ENCODE measurements at places on chromosomes 4 and X.

GRCh38 chr4:42671431-42672194 is 14.7 kb upstream of the ATP8A1 start:
- no peak for DNase-seq

- no peak for DNase-seq
Observed at GRCh38 chr4:96162636-96163035, 322.7 kb downstream of the PDHA2 start.

GRCh38 chrX:136572030-136572429 is 40.0 kb downstream of the VGLL1 start:
- no peak for DNase-seq

- DNase-seq: no peak
Observed at GRCh38 chr4:145451895-145452294, 29.8 kb upstream of the SMAD1 start.

DNA sequence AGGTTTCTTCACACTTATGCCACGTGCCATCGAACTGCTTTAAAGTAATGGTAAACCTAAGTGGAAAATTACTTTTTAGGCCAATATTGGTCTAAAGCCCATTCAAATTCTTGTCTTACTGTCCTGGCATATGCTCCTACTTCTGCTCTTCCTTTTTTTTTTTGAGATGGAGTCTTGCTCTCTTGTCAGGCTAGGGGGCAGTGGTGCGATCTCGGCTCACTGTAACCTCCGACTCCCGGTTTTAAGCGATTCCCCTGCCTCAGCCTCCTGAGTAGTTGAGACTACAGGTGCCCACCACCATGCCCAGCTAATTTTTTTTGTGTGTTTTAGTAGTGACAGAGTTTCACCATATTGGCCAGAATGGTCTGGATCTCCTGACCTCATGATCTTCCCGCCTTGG is 129.0 kb upstream of the TECRL start:
- DNase-seq: no peak

- DNase-seq: no peak
Observed at GRCh38 chr4:39559626-39560025, 32.4 kb upstream of the UGDH start.

DNA sequence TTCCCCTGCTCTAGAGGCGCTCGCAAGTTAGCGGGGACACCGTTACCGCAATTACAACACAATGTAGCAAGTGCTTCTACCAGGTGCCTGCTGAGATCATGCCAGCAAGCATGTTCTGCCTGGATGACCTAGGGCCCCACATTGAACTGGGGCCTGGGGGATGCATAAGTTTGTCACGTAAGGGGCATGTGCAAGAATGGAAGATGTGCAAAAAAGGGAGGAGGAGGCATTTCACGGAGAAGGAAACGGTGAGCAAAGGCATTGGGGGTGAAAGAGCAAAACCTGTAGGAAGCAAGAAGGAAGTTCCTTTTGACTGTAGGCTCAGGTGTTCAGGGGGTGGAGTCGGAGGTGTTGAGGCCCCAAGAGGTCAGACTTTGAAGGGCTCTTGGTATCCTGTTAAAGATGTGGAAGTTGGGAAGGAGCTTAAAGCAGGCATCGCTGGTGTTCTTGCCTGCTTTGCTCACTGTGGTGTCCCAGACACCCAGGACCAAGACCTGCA is 602 bp upstream of the SCARB2 start:
- no peak for DNase-seq

GRCh38 chr4:14871676-14872430 is 130.4 kb upstream of the CPEB2 start:
- peak; percentile 23 for DNase-seq

DNA sequence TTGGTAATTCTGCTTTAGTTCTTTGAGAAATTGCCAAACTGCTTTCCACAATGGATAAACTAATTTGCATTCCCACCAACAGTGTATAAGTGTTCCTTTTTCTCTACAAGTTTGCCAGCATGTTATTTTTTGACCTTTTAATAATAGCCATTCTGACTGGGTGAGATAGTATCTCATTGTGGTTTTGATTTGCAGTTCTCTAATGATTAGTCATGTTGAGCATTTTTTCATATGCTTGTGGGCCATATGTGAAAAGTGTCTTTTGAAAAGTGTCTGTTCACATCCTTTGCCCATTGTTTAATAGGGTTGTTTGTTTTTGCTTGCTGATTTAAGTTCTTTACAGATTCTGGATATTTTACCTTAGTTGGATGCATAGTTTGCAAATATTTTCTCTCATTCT is 25.9 kb downstream of the ENPEP start:
- DNase-seq: no peak

- no peak for DNase-seq
Observed at GRCh38 chrX:275967-276580, 5.1 kb upstream of the PLCXD1 start.

DNA sequence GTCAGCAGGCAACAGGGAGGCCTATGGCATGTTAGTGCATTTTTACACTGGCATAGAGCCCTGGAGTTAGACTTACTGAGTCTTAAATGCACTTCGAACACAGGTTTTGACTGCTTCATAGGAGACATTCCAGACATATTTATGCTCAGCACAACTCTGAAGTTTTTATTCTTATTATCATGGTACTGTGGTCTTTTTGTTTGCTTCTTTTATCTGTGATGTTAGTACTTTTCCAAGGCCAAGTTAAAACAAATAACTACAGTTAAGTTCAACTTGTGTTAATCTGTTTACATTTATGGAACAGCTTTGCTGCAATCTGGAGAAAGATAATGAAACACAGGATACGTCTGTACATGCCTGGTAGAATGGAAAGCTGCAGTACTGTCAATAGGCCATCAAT is 76.5 kb downstream of the COL4A5 start:
- DNase-seq: no peak

GRCh38 chr4:149645790-149646189 is 169.9 kb downstream of the IQCM start:
- DNase-seq: no peak

DNA sequence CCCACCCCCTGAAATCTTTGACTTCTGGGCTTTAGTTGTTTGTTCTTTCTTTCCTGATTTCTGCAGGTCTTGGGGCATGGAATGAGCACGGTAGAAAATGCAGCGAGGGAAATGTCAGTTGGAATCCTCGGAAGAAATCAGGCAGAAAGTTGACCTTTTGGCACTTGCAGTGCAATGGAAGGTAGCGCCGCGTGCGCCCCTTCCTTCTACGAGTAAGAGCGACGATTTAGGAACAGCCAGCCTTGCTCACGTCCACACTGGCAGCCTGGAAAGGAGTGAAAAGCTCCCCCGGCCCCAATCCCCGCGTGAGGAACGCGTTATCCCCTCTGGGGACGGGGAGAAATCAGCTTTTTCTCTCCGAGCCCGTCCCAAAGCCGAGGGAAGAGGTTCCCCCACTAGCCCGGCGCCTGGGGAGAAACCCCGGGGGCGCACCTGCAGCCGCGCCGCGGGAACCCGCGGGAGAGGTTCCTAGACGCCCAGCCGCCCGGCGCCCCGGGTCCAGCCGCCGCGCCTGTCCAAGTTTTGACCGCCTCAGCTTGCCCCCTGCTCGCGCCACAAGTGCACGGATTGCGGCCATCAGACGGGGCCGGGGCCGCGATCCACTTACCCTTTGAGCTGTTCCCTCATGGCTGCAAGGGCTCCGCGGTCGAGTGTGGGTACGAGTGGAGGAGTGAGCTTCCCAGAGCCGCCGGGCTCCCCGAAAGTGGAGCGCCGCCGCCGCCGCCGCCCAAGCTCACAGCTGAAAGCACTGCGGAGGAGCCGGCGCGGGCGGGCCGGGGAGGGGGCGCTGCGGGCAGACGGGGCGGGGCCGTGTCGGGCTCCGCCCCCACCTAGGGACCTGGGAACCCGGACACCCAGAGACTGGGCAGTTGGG is 194.6 kb upstream of the FTHL17 start:
- DNase-seq: no peak

DNA sequence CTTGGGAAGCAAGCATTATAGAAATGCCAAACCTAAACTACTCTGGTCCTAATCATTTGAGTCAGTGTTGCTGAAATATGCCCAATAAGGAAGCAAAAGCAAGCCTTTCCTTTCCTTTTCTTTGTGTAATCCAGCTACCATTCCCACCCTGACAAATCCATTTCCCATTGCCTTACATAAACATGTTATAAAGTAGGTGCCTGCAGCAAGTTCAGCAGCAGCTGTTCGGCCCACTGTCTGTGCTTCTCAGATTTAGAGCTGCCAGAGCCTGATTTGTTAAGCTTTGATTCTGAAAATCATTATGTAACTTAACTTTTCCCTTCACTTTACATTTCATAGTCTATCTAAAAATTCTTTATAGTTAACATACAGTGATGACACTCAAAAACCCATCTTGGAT is 148.6 kb downstream of the EPHA5 start:
- no peak for DNase-seq

GRCh38 chr4:154614306-154614705 is 1.9 kb upstream of the FGG start:
- no peak for DNase-seq

DNA sequence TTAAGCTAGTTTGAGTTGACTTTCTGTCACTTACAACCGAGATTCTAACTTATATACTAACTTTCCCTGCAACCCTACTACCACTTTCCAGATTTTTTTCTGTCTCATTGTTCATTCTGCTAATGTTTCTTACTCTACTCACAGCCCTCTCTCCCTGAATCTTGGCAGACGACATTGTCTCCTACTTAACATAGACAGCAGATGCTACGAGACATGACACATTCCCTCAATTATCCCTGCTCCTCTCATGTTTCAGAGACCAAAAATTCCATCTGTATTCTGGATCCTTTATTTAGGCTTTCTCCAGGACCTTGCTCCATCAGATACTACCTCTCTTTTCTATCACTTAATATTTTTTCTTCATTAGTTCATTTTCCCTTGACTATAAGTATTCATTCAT is 379.1 kb upstream of the TEX13C start:
- no peak for DNase-seq

DNA sequence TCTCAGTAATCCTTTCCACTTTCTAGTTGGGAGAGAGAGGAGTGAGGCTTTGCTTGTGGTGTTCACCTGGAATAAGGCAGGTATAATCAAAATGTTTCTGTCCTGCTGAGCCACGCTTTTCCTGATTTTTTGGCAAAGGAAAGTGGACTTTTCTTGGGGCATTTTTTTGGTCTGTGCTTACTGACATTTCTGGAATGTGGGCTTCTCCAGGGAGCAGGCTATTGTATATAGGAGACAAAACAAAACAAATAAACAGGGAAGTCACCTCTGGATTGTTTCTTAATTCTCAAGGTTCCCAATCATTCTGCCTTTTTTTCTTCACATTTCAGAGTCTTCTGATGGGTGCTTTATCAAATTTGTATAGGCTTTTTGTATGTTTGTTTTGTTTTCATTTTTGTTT is 25.7 kb upstream of the RP2 start:
- no peak for DNase-seq

GRCh38 chr4:176981074-176981473 is 188.4 kb upstream of the VEGFC start:
- no peak for DNase-seq

GRCh38 chr4:187687697-187688096 is 307.9 kb upstream of the ZFP42 start:
- no peak for DNase-seq

GRCh38 chr4:54645830-54646229 is 11.9 kb upstream of the KIT start:
- DNase-seq: no peak

- DNase-seq: no peak
Observed at GRCh38 chr4:72507167-72507566, 61.9 kb downstream of the ADAMTS3 start.

GRCh38 chrX:39421006-39421405 is 619.7 kb downstream of the MID1IP1 start:
- DNase-seq: no peak

DNA sequence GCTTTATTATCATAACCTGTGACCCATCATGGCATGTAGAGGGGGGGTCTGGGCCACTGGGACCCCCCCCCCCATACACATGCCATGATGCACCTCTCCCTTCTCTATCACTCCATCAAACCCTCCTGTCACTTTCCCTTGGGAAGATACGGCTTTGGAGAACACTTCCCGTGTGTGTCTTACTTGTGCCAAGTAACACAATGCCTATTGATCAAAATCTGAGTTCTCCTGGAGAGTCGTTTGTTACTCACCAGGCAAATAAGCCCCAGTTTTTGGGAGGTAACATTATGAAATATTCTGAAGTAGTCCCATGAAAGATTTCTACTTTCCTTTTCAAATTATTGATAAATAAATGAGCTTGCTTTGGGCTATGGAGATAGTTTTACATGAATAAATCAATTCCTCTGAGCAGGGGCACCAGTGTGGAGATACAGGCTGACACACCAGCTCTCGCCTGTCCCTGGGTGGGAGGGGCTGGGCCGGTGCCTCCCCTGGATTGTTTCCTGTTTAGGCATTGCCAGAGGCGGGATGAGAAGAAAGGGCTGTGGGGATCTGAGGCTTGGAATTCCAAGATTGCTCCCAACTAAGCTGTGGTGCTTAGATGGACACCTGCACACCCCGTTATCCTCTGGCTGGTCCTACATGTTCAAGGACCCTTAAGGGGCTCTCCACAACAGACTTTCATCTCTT is 63.2 kb upstream of the WWC2 start:
- no peak for DNase-seq

- DNase-seq: no peak
Observed at GRCh38 chr4:157076578-157076947, 613 bp downstream of the GLRB start.

- DNase-seq: no peak
Observed at GRCh38 chr4:186765673-186766546, 42.3 kb upstream of the FAT1 start.

- no peak for DNase-seq
Observed at GRCh38 chr4:176011529-176011928, 54.1 kb upstream of the WDR17 start.

DNA sequence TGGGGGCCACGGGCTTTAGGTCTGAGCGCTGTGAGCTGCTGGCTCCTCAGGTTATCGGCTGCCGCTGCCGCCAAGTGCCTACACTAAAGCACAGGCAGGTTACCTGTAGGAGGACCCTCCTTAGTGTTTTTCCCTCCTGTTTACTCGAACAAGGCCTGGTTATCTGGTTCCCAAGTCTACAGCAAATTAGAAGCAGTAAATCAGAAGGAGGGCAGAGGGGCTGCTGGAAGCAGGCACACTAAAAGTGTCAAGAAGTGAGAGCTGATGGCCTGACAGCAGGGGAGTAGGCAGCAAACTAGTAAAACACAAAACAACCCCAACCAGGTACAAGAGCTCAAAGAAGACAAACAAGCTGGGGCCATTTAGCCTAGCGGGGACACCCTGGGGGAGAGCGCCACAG is 125.0 kb upstream of the PJA1 start:
- no peak for DNase-seq

DNA sequence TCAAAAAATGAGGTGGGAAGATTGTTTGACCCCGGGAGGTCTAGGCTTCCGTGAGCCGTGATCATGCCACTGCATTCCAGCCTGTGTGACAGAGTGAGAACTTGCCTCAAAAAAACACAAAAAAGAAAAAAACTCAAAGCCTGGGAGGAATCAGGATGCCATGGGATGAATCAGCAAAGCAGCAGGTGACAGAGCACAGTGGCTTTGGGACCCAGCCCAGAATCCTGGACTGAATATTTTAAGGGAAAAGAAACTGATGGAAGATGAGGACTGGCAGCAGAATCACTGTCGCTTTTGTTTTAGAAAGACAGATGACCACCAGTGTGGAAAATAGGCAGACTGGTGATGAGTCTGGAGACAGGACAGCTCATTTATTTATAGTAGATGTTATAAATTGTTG is 16.6 kb downstream of the S100G start:
- no peak for DNase-seq

Measured in stimulated activated CD4-positive, alpha-beta T cell treated with anti-CD3 and anti-CD28 coated beads, Interleukin-2, amount 100 ng/mL, for 48 hours (primary cell).